ENCODE measurements at places on chromosomes 5 and 9.

DNA sequence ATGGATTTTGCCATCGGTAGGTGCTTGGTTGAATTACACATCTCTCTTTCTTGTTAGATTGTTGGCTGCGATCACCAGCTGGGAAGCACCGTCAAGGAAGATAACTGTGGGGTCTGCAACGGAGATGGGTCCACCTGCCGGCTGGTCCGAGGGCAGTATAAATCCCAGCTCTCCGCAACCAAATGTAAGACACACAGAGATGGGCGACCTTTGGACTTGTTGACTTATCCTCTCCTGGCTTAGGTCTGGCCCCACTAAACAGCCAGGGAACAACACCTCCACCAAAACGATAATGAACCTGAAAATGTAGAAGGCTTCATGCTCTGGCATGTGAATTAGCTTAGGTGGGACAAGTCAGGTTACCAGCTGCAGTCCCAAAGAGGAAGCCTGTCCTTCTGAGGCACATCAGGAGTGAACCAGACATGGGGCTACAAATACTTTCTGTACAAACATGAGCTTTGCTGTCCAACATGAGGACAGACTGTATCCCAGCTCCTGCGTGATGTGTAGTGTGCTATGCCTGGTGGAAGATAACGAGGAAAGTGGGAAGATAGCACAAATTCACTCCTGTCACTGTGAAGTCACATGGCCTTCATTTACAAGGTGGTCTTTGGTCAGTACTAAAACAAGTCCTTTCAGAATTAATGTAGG is 148.4 kb downstream of the ADAMTSL1 start:
- DNase-seq, result no peak

DNA sequence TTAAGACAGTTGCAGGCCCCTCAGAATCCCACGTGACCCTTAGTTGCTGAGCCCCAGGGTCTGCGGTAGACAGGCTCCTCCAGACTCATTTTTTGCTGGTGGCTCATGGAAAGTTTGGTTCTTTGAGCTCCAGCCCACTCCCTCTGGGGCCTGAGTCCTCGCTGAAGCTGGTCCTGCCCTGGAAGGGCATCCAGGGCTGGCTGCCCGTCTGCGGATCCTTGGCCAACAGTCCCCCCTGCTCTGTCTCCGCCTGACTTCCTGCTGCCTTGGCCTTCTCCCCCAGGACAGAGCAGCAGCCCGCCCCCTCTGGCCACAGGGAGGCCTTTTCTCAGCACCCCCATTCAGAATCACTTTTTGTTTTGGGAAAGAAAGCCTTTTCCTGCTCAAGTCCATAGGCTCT is 24.4 kb downstream of the SLC6A7 start:
- DNase-seq, result no peak

- DNase-seq, result no peak
Measured at GRCh38 chr5:137580030-137580429, 80.9 kb upstream of the SPOCK1 start.

- DNase-seq, result no peak
Measured at GRCh38 chr5:35538198-35538931, 79.3 kb upstream of the SPEF2 start.

DNA sequence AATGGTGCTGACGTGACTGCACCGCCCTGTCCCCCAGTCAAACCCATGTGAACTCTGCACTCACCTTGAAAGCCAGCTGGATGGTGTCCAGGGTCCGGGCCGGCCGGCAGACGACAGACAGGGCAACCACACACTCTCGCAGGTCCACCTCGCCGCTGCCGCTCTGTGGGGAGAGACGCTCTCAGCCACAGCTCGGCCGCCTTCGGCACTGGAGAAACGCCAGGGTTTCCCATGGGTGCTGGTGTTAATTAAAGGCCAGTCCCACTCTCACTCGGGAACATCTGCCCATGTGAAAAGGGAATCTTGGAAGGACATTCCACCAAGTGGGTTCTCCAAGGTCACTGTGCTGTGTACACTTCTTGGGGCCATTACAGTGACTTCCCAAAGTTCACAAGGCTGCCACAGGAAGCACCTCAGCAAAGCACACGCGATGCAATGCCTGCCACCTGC is 25.5 kb upstream of the SLC6A3 start:
- DNase-seq, result no peak

- no peak for DNase-seq
Measured at GRCh38 chr5:68962757-68963484, 130.9 kb upstream of the SLC30A5 start.

DNA sequence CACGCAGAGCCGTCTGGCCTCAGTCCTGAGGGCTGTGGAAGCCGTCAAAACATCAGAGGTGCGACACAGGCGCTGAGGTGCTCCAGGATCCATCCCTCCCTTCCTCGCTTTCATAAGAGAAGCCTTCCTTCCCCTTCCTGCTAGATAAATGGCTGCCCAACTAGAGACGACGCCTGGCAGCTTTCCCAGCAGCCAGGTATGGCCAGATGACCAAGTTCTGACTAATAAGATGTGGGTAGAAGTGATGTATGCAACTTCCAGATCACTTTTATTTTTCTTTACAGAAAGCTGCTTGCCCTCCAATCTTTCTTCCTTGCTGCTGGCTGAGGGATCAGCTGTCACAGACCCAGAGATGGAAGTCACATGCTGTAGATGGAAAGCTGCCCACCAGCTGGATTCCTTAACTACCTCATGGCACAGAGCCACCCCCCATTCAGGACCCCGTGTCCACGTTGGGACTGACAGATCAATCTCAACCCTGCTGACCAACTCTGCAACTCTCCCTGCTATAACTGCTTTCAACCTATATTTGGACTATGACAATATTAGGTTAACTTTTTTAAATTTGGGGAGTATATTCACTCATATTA is 8.8 kb downstream of the MAPK9 start:
- no peak for DNase-seq

GRCh38 chr9:89872426-89872912 is 267.7 kb downstream of the GADD45G start:
- no peak for DNase-seq

GRCh38 chr5:151255621-151256286 is 2.8 kb downstream of the GM2A start:
- no peak for DNase-seq

GRCh38 chr5:81134066-81134465 is 99.1 kb upstream of the CKMT2 start:
- no peak for DNase-seq

DNA sequence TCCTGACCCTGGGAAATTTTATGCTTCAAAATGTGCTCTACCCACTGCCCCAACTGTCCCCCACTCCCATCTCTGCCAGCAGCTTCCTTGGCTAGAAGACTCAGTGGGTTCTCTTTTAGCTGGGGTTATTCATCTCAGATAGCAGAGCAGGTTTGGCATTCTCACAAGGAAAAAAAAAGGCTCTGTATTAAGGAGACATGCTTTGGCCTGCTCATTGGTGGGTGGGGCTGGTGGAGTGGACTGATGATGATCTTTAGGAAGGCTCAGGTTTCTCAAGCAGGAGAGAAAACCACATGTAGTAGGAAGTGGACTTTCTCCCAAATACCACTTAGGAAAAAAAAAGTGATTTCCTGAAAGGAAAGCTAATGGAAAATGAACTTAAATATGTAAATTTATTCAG is 279.2 kb upstream of the ZNF462 start:
- DNase-seq, result no peak

DNA sequence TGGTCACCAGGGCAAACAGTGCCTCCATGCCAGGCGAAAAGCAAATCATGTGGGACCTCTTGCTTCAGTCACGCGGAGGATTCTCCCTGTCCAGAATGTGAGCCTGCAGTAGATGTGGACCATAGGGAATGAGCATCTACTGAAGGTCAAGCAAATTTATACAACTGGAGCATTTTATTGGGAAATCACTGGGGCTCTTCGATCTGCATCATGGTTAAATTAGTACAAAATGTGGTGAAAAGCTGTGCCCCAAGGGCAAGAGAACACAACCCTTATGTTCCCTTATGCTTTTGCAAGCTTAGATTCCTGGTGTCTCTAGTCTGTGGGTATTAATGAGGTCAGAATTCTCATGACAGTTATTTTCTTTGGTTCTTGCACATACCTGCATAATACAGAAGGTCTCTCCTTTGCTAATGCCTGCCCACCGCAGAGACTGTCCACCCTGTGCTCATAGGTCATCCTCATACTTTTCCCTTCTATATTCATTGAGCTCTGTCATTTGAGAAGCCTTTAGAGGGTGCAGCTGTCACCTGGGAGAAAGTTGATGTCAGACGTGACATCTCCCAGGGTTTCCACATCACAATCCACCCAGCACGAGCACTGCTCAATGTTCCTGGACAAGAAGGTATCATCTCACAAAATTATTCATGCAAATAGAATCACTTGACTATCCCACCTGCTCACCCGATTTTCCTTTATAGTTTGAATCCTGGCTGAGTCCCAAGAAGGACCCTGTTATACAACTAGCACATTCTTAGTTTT is 111.7 kb downstream of the NXNL2 start:
- DNase-seq, result no peak

DNA sequence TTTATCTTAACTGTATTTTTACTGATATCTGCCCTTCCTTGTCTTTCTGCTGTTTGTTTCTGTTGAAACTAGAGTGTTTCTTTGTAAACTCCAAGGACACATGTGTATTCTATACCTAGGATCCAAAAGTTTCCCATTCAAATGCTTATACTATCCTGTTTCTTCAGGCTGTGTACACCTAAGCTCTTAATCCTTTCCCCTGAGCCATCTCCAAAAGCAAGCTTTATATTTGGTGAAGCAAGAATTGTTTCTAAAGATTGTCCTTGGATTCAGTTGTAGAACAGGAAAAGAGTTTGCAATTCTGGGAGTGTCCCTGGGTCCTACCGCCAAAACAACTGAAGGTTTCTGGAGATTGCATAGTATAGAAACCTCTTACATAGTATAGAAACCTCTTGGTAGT is 65.9 kb downstream of the CWC27 start:
- DNase-seq, result no peak

DNA sequence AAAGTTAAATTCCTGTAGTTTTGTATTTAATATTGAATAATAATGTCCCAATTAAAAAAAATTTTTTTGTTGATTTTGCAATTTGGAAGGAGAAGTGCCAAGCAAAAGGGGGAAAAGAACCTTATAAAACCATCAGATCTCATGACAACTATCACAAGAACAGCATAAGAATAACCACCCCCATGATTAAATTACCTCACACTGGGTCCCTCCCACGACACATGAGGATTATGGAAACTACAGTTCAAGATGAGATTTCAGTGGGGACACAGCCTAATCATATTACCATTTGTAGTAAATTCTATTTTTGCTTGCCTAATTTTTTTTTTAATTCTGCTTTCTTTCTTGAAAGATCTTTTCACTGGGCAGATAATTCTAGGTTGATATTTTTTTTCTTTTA is 33.4 kb upstream of the FCHO2 start:
- DNase-seq, result no peak

DNA sequence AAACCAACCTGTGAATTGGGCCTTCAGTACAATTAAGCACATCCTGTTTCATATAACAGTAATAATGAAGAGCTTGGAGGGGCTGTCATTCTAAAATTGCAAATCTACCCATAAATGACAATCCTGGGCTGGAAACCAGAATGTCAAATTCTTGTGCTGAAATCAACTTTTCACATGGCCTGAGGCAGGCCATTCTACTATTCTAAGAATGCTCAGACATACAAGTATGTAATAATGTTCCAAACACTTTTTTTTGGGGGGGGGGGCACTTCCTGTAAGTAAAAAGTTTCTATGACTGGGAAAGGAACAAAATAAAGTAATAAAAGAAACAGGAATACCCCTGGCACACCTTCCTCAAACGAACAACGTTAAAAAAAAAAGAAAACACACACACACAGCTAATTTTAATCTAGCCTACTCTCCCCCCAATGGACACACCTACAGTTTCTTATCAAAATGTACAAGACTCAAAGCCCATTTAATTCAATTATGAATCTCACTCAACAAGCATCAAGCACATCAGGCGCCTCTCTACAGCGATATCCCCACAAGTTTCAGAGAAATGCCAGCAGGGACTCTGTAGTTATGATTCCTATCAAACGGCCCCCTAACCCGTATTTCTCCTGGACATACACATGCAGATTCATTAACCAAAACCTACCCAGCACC is 1.4 kb downstream of the ETF1 start:
- DNase-seq, result no peak

- DNase-seq, result no peak
Measured at GRCh38 chr9:76333388-76333787, 60.8 kb downstream of the RFK start.

GRCh38 chr5:3157214-3157613 is 405.7 kb upstream of the IRX2 start:
- DNase-seq, result no peak

GRCh38 chr9:17776735-17777134 is 197.9 kb downstream of the SH3GL2 start:
- DNase-seq, result no peak

- DNase-seq, result peak; percentile 42
Measured at GRCh38 chr5:172454358-172455086, at the start of gene SH3PXD2B. SH3PXD2B (minus strand) TSS chr5:172454525; CDS start chr5:172454352, 173 bp downstream.

DNA sequence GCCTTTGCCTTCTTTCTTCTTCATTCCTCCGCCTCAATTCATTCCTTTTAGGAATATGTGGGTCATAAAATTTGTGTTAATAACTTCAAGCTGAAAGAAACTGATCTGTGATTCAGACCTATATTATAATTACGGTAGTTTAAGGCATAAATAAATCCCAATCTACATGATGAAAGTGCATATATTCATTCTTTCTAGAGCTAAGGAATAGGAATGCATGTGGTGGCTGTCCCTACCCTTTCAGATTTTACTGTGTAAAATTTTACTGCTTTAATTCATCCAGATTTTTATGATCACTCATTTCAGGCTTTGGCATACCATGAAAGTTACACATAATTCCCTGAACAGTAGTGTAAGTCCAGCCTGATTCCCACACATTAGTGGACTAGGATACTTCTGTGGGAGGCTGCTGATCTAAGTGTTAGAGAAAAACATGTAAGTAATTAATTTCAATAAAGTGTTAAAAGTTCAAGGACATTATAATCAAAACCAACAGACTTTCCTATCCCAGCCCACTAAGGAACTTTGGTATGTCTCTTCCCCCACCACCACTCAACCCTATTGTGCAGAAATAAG is 83.1 kb downstream of the HINT1 start:
- DNase-seq, result no peak

DNA sequence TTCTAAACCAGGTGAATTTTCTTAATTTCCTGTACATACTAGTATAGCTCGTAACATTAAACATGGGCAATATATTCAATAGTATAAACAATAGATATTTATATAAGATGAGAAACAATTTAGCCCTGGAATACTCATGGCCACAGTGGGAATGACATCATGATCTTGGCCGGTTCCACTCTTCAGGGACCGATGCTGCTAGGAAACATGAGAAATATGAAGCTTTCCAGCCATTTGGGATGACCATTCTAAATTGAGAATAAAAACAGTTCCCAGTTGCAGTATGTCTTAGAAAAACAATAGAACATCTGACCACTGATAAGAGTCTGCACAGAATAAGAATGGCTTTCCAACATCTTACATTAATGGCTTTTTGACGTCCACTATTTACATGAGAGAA is 33.3 kb upstream of the SLCO6A1 start:
- DNase-seq, result no peak

DNA sequence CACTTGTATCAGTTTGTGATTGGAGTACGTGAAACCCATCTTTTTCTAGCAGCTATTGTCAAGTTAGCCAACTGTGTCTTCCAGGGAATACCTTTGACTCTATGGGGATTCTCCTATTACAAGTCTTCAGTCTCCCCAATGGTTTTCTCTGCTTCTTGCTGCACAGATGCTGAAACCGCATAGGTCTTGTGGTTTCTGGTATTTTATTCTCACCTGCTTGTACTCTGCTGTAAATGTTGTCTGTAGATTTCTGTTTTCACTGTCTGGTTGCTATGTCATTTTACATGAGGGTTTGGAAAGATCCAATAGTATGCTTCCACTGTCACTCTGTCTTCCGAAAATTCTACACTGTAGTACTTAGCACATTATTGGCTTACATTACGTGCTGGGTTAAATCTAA is 1196.9 kb upstream of the C9orf72 start:
- DNase-seq, result no peak

GRCh38 chr5:88688156-88688983 is 194.6 kb downstream of the MEF2C start:
- DNase-seq, result no peak
